ENCODE measurements at places on chromosomes 13 and 19. TPM values are rescaled to one million over a fixed set of nuclear protein-coding genes. Genes with fewer than 3 reads are reported as not detected.

GRCh38 chr13:49898792-49899191 lies 37.3 kb downstream of the SPRYD7 start:
- DNase-seq: no peak

CGB8 gene
- total RNA-seq: not detected

GRCh38 chr13:110008816-110009215 lies 222.4 kb upstream of the IRS2 start:
- DNase-seq: no peak

FCER2 gene
- 4.1 TPM for total RNA-seq

GRCh38 chr13:97275776-97276501 lies 53.8 kb downstream of the MBNL2 start:
- DNase-seq: no peak

NDUFA11 gene
- 224 TPM for total RNA-seq

GRCh38 chr19:17060802-17061201 lies 14.4 kb downstream of the HAUS8 start:
- DNase-seq: no peak

ZNF100 gene
- total RNA-seq: 23.6 TPM

DNA sequence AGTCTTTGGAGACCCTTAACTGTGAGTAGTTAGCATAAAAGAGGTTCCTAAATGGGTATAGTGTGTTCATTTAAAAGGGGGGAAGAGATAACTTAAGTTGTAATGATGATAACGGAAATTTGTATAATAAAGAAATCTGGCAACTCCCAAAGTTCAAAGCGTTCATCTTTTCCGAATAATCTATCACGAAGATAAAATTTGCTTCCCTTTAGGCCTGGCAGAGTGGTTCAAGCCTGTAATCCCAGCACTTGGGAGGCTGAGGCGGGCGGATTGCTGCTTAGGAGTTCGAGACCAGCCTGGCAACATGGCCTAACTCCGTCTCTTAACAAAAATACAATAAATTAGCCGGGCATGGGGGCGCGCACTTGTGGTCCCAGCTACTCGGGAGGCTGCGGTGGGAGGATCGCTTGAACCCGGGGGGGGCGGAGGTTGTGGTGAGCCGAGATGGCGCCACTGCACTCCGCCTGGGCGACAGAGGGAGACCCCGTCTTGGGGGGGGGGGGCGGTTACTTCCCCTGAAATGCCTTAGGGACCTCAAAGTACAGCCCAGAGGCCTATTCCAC lies 934 bp downstream of the N4BP2L2 start:
- peak; percentile 69 for DNase-seq

DNA sequence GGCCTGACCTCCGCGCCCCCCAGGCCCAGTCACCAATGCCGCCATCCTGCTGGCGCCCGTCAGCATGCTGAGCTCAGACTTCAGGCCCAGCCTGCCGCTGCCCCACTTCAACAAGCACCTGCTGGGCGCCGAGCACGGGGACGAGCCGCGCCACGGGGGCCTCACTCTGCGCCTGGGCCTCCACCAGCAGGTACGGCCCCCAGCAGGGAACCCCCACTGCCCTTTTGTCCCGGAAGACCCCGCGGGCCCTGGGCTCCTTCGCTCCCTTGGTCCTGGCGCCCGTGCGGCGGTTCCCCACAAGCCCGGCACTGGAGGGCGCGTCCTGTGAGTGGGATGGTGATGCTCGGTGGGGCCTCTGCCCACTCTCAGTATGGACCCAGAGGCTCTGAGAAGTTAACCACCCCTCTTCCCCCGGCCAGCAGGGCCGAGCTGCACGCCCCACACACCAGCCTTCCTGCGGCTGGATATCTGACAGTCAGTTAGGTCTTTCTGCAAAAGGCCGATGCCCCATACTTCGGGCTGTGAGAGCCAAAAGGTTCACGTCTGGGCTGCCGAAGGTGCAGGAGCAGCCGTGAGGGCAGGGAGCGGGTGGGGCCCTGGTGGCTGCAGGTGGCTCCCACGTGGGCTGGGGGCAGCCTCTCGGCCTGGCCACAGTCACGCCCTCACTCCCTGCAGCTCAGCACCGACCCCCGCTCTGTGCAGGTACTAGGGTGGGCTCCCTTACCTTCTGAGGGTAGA lies 8.0 kb downstream of the WDR18 start:
- no peak for DNase-seq

- DNase-seq: no peak
Measured at GRCh38 chr13:99287551-99287950, 19.6 kb downstream of the GPR183 start.

FBN3 gene
- not detected for total RNA-seq

GRCh38 chr19:29171525-29171924 lies 41.4 kb downstream of the UQCRFS1 start:
- no peak for DNase-seq

- DNase-seq: no peak
Measured at GRCh38 chr19:5567970-5568407, 236 bp upstream of the TINCR start.

DNA sequence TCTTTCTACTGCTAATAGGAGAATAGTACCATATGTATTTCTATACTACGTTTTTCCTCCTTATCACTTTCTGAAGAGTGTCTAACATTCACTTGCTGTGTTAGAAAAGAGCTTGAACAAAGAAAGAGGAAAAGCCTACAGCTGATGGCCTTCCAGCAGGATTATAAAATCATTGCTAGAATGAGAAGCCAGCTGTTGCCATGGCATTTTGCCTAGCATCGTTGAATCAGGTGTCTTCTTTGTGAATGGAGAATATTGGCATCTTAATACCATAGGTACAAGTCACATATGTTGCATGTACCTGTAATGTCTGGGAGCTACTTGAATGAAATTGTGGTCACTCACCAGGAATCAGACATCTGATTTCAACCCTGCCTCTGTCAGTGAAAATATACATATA lies 1174.9 kb downstream of the PCDH17 start:
- no peak for DNase-seq

DNA sequence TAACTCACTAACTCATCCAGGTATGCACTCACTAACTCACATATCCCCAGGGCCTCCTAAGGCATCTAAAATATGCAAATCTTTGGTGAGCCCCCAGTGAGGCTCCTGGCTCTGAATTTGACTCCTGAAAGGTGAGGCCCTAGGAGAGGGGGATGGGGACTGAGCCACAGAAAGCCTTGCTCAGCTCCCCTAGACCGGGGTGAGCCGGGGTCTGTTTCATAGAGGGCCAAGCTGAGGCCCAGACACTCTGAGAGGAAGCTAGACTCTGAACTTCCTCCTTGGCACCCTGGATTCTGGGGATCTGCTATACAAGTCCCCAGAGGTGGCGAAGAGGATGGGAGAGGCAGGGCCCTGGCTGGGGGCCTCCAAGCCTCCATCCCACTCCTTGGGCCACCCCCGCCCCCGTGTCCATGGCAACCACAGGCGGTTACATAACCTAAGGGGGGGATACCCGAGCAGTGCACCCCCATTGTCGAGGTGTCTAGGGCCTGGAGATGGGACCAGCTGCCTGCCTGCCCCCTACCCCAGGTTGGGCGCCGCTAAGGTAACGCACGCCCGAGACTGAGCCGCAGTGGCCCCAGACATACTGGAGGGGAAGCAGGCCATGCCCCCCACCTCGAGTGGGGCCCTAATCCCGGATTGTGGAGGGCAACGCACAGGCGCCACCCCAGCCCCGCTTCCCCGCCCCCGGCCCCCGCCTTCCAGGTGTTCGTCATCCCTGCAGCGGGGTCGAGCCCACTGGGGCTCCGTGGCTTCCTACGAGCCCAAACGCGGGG lies 646 bp downstream of the ABHD8 start:
- DNase-seq: no peak

DNA sequence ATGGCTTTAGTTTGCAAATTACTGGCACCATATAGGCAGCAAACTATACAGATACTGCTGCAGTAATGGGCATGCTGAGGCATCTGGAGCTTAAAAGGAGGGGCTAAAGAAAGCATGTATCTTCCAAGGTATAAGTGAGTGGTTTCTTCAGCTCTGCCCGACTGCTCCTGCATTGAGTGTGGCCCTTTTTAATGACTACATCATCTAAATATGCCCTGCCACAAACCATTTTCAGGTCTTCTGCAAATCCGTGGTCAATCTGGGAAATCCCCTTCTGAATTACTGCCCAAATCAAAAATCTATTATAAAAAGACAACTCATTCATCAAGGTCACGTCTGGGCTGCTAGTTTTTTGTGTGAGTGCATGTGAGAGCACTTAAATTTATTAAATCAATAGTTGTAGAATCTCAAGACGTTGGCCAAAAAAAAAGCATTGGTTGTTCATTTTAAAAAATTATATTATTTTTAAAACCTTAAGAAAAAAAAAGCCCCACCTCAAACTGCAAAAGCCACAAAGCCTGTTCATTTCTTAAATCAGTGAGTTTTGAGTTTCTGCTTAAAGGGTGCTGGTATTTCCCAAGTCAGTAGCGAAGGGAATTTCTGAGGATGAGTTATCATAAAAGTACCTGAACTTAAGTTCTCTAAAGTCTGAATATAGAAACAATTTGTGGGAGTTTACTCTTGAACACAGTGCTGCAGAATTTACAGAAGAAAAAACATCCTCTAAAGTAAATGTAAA lies 16.3 kb downstream of the LCP1 start:
- DNase-seq: peak; percentile 71
